ENCODE measurements at places on chromosomes 1 and 21.

DNA sequence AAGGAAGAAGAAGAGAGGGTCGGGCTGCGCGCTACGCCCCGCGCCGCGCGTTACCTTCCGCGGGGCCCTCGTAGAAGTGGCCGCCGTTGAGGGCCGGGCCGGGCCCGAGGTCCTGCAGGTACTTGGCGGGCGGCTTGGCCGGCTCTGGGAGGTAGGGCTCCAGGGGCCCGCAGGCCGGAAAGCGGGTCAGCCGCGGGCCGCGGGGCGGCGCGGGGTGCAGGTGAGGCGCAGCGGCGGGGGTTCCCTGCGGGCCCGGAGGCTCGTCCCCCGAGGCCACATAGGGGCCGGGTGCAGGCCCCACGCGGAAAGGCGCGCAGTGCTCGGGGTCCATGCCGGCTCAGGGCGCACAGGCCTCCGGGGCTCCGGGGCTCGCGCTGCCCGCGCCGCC is 196 bp downstream of the ALX3 start:
- no peak for DNase-seq

DNA sequence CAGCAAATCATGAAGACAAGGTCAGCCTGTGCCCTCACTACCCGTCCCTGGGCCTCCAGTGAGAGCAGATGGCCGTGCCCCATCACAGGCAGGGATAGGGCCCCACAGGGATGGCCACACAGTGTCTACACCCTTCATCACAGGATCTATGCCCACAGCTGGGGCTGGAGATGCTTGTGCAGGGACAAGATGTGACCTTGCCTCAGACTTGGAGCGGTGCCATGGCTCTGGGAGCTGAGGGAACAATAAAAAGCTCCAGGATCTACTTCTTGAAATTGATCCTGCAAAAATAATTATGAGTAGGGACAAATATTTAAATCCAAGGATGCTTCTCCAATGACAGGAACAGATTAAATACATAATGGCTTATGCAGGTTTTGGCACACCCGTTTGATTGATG is 25.4 kb upstream of the TCEA3 start:
- DNase-seq, result no peak

GRCh38 chr1:183847641-183848040 is 42.7 kb downstream of the RGL1 start:
- no peak for DNase-seq

DNA sequence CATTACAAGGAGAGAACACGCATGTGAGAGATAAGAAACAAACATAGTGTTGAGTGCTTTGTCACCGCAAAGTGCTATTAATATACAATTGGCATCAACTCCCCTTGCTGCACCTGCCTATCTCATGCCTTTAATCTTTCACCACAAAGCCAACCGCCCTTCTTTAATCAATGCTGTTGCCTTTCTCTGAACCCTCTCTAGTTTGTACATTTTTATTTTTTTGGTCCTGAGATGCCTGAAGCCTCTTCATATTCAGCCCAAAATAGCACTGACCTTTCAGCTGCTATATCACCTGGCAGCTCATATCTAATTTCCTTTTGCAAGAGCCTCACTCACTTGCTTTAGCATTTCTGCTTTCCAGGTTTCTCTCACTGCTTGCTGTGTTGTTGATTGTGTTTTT is 504.7 kb downstream of the NUF2 start:
- DNase-seq, result no peak

GRCh38 chr1:8465692-8466091 is 147.8 kb downstream of the SLC45A1 start:
- no peak for DNase-seq

- peak; percentile 77 for DNase-seq
These were observed 14.4 kb upstream of the ZFYVE9 start for GRCh38 chr1:52127181-52128180.

DNA sequence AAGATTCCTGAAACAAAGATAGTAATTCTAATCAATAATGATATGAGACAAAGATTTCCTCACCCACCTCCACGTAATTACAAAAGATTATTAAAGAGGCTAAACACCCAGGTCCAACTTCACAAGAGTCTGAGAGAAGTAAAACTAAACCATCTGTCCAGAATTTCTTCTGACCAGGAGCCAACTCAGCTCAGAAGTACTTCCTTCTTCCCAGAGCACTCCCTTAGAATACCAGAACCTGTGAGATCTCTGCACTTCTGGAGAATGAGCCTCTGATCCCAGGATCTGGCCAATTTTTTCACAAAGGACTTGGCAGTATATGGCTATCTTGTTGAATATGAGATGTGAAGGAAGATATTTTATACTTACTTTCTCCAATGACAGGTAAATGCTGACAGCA is 120.6 kb upstream of the PALMD start:
- no peak for DNase-seq

GRCh38 chr1:119275145-119276134 is 93.1 kb upstream of the HAO2 start:
- peak; percentile 77 for DNase-seq

DNA sequence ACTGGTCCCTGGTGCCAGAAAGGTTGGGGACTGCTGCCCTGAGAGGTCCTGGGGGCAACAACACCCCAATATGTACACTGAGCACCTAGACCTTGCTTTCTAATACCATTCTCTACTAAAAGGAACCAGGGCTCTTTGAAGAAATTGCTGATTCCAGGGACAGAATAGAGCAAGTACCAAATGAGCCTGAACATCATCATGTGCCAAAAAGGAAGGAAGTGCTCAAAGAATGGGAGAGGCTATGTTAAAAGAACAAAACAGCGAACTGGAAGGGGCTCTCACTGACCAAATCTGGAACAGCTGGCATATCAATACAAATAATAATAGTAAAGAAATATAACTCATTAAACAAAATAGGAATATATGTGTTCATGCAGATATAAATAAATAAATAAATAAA is 50.8 kb downstream of the PIK3R3 start:
- no peak for DNase-seq

All from amniotic stem cell (primary cell).